ENCODE measurements at places on chromosomes 4 and X.
A peak's percentile ranks its signal among the peaks of the same experiment; 100 is the strongest.

DNA sequence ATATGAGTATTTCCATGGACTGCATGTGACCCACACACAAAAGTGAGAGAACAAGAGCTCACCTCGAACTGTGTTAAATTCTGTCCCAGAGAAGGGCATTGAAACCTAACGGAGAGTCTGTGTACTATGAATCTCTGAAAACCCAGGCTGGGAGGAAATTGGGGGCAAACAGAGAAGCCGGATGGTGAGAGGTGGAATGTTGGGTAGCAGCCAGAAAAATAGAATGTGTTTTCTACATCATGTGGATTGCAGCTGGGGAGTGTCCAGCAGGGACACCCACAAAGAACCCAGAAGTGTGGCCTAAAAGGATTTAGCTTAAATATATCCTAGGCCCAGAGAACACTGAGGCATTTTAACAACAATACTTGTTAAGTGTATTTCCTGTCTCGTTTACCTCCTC lies 38.6 kb downstream of the MND1 start:
- DNase-seq = peak; percentile 64

DNA sequence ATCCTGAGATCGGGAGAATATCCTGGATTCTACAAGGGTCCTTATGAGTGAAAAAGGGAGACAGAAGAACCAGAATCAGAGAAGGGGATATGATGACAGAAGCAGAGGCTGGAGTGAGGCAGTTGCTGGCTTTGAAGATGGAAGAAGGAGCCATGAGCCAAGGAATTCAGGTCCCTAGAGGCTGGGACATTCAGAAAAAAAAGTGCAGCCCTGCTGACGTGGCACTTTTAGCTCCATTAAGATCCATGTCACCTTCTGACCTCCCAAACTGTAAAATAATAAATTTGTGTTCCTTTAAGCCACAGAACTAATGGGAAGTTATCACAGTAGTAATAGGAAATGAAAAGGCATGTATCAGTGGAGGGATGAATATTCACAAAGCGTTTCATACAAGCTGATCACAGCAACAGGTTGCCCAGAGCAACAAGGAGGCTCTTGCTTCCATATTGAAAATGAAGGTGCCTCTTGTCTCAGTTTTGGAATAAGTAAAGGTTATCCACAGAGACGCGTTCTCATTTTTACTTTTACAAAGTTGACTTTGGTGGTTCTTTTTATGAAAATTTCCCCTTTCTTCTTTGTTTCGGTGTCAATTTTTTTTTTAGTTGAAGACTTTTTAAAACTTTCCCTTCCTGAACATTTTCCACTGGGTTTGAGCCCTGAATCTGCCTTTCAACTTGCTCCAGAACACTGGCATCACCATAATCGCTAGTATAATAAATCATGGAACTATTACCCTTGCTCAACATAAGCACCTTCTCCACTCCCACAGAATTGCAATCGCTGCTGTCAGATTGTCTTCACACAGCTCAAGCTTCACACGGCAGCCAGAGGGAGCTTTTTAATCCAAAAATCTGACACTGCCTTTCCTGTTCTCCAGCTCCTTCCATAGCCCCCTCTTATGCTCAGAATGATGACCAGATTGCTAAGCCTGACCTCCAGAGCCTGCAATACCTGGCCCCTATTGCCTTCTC lies 127.6 kb upstream of the RBPJ start:
- no peak for DNase-seq

DNA sequence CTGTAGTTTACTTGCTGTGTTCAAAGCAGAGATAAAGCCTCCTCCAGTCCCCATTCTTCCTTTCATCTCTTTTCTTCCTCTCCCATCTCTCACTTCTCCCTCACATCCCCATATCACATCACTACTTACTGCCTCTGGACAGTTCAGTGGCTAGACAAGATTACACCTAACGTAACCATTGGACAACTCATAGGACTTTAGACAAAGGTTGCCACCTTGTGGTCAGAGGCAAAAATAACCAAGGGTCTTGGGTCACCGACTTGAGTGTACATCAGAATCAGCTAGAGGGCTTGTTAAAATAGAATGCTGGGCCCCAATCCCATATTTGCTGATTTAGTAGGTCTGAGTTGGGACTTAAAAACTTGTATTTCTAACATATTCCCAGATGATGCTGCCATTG lies 109.3 kb upstream of the DGKK start:
- DNase-seq = peak; percentile 30

DNA sequence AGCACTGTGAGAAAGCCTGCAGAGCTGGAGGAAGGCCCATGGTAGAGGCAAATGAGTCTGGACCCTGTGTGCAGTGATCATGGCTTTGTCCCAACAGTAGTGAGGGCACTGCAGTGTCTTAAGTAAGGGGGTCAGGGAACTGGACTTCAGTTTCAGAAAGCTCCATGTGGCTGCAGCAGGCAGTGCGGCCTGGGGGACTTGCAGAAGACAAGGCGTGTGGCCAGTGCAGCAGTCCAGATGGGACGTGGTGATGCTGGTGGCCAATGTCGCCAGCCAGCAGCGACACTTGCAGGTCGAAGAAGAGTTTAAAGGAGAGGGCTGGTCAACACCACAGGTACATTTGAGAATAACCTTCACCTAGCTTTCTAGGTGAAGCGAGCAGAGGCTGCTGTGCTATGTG lies 113.4 kb downstream of the ZNF827 start:
- DNase-seq = no peak

- peak; percentile 80 for DNase-seq
Measured at GRCh38 chr4:6974138-6974848, 64.7 kb downstream of the TBC1D14 start.

- peak; percentile 59 for DNase-seq
Measured at GRCh38 chrX:30713061-30713525, 59.9 kb downstream of the GK start.

Data from fibroblast of skin of abdomen (primary cell).